Psoas muscle (tissue), 8 donors: ENCODE measurements at places on chromosomes 3 and 15. TPM values are rescaled to one million over a fixed set of nuclear protein-coding genes. Genes with fewer than 3 reads are reported as not detected.

STAC gene
- 0.19 TPM for total RNA-seq

DCUN1D1 gene
- 41.5 TPM for total RNA-seq

PIGZ gene
- 3.2 TPM for total RNA-seq

HEXA gene
- 53.1 TPM for total RNA-seq

ITIH1 gene
- not detected for total RNA-seq

SENP8 gene
- 5.0 TPM for total RNA-seq

PDZRN3 gene
- total RNA-seq, result 39.3 TPM

OR5K2 gene
- total RNA-seq, result not detected

CADPS gene
- total RNA-seq, result not detected

TM6SF1 gene
- 12.6 TPM for total RNA-seq

TTLL13 gene
- total RNA-seq, result not detected

FETUB gene
- not detected for total RNA-seq

GOLGA6L25 gene
- not detected for total RNA-seq

CCR8 gene
- not detected for total RNA-seq

SERPINI2 gene
- total RNA-seq, result not detected

BTLA gene
- total RNA-seq, result not detected

GP9 gene
- not detected for total RNA-seq

GOLGA6L24 gene
- total RNA-seq, result not detected

NLGN1 gene
- 0.54 TPM for total RNA-seq

PDCD10 gene
- total RNA-seq, result 19.1 TPM

AADACL2 gene
- total RNA-seq, result not detected

SAXO2 gene
- total RNA-seq, result 4.2 TPM

ARHGEF26 gene
- 1.8 TPM for total RNA-seq

ARF4 gene
- 37.7 TPM for total RNA-seq

RAB5A gene
- total RNA-seq, result 50.4 TPM

CCDC33 gene
- total RNA-seq, result not detected

EIF1B gene
- total RNA-seq, result 75.8 TPM

CORO2B gene
- total RNA-seq, result 3.0 TPM

SCAANT1 gene
- not detected for total RNA-seq

GOLGA6L4 gene
- 1.1 TPM for total RNA-seq

SLC22A13 gene
- total RNA-seq, result 0.64 TPM

ADAMTS17 gene
- 93.0 TPM for total RNA-seq

AMT gene
- total RNA-seq, result 2.3 TPM

CLDN1 gene
- 0.25 TPM for total RNA-seq

SPATA12 gene
- total RNA-seq, result not detected

ILDR1 gene
- not detected for total RNA-seq

CD200R1 gene
- total RNA-seq, result 0.61 TPM

LHFPL4 gene
- not detected for total RNA-seq

ACSBG1 gene
- total RNA-seq, result not detected

MAGI1 gene
- total RNA-seq, result 6.1 TPM

C3orf70 gene
- 0.77 TPM for total RNA-seq

COL6A5 gene
- total RNA-seq, result not detected

CLDND1 gene
- total RNA-seq, result 63.3 TPM

FMN1 gene
- 2.2 TPM for total RNA-seq

LRRC34 gene
- total RNA-seq, result 0.26 TPM

DPPA4 gene
- not detected for total RNA-seq

RBPMS2 gene
- total RNA-seq, result 2.1 TPM

PLA2G4E gene
- not detected for total RNA-seq

SSUH2 gene
- 1.1 TPM for total RNA-seq

MINAR1 gene
- total RNA-seq, result 0.10 TPM

GPR87 gene
- total RNA-seq, result not detected

IQCH gene
- 0.37 TPM for total RNA-seq

CISH gene
- total RNA-seq, result 26.3 TPM

HAUS2 gene
- 16.3 TPM for total RNA-seq

UPK1B gene
- total RNA-seq, result not detected

CHRD gene
- 7.3 TPM for total RNA-seq

RABL3 gene
- total RNA-seq, result 32.8 TPM

WHAMM gene
- total RNA-seq, result 19.4 TPM
